ENCODE measurements at places on chromosomes 3 and 15.
A peak's percentile ranks its signal among the peaks of the same experiment; 100 is the strongest.

DNA sequence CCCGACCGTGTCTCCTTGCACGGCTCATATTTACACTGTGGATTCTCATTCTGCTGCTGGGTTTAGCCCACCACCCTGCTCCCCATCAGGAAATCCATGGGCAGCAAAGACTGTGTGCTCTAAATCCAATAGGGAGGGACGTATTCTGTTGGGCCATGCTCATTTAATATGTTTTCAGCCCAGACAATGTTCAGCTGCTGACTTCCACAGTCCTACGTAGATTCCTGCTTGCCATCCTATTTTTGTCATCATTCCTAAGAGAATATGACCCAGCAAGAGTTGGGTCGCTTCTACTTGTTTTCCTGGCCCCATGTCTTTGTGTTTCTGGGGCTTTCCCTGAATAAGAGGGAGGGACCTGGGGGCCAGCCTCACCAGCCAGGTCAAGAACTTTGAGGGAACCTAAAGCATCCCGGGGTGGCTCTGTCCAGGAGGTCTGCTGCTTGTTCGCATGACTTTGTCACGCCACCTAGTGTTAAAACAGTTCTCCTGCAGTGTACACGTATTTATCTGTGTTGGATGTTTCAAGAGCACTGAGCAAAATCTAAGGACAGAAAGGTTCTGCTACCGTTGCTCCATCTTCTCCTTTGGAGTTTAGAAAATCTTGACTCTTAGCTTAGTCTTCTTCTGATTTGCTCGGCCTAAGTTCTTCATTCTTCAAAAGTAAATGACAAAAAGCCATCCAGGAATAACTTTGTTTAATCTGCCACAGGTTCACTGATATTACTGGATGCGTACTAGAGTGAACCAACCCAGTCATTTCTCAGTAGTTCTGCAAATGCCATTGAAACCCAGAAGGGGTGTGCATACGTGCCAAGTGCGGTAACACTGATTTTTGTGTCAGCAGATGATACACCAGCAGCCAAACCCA lies 79.8 kb upstream of the NR2E3 start:
- DNase-seq = peak; percentile 72

DNA sequence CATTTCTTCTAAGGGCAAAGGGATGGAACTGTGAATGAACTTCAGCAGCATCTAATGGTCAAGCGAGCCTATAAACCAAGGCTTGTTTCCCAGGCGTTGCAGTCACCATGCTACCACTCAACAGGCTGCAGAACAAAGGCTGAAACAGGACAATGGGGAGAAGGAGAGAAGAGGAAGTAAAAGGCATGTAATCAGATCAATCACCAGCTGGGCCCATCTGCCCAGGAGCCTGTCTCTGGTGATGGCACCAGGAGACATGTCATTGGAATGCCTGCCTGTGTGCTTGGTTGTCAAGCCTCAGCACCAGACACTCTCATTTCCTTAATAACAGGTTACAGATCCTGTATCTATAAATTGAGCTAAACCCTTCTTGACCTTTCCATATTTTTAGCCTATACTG lies 81.7 kb upstream of the UMPS start:
- DNase-seq = no peak

DNA sequence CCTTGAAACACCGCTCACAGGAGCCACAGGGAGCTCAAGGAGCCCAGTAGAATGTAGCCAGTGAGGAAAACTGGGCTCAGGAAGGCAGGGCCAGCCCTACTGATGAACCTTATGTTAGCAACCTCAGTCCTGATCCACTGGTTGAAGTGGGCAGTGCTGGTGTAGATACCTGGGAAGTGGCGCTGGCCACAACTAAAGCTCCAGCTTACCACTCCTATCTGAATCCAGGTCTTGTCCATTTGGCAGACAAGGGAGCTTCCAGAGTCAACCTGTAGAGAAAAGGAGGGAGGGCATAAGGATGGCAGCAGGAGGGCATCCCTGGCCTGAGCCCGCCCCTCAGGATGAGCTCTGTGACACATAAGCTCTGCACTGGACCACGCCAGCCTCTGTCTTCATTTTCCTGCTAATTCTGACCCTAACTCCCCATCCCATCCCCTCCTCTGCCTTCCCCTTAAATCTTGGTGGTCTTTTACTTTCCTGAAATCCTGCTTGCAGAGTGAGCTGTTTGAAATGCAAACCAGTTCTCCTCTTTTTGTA lies 2.1 kb upstream of the PRSS50 start:
- no peak for DNase-seq

DNA sequence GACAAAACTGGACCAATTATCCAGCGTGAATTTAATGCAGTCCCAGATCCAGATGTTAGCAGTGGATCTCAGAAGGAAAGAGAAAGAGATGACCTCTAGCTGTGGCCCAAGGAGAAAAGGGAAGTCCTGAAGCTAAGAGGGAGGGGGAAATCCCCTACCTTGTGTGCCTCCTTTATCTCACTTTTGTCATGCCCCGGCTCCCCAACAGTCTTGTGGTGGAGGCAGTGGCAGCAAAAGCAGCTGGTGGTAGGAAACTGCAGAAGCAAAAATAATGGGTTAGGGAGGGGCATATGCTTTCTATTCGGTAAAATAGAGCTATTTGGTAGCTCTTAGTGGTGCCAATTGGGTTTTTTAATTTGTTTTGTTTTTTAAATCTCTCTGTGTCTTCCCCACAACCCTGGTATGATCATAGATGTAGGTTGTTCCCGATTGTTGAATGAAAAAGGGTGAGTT lies 56.5 kb downstream of the MCTP2 start:
- DNase-seq = peak; percentile 45

DNA sequence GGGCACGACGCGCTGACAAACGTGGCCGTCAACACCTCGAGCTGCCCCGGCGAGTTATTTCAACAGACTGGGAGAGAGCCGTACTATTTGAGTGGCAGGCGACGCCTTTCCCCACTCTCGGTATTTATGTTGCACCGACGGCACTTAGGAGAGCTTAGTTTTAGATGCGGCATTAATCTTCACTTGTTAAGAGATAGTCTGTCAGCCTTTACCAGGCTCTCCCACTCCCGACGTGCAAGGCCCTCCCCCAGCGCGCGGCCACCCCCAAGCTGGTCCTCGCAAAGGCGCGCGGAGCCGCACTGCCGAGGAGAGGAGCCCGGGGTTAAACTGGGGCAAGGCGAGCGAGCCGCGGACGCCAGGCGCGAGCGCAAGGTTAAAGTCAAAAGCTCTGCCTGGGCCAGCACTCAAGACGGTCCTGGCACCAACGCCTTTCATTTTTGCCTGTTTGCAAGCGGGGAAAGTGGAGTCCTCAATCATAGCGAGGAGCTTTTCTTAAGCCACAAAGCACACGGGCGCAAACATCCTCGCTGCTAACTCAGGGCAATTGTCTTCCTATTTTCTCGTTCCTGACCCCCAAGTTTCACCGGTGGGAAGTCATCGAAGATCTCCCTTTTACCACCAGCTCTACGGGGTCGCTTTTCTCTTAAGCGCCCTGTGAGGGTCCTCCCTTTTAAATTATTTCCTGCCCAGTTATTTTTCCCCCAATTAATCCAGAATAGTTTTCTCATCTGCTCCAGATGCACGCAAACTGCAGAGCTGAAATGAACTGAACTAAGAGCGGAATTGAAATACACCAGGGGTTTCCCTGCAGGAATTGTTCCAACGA lies 86.6 kb downstream of the NR2F2 start:
- DNase-seq = no peak

DNA sequence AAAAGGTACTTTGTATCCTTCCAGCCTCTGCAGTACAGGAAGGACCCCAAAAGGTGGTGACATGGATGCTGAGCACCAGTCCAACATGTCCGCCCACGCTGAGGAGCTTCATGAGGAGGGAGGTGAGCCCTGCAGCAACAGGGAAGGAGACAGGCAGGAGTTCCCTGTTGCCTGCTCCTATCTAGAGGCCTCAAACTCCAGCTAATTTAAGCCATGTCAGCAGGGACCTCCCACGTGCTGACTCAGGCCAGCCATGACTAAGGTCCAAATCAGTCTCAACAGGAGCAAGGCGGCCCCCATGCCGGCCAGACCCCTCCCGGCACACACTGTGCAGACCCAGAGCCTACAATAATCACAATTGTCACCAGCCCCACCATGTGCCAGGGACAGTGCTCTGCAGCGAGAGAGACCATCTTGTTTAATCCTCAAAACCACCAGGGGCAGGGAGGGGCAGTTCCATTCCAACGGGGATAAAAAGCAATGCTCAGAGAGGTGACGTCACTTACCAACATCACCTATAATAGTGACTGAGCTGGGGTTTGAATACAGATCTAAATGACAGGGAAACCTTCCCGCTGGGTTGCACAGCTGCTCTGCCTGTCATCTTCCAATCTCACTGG lies 54.5 kb upstream of the GATA2 start:
- no peak for DNase-seq

GRCh38 chr3:115146418-115147328 lies at the start of gene ZBTB20:
Gene ZBTB20, minus strand, starts transcription at chr3:115147288.
- DNase-seq = no peak

DNA sequence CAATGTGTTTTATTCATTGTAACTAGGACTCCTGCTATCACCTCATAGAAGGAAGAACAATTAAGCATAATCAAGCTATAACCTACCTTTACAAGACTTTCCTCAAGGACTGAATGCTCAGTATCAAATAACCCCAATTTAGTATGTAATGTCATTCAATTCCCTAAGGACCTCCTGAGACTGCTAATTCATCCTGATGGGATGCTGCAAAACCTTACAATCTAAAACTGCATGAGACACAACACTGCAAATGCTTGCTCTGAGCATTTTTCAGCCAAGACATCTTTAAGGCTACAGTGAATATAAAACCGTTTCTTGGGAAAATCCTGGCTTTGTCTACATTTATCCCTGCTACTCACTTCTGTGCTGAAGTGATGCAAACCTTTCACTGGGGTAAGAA lies 69.9 kb downstream of the RYK start:
- DNase-seq = no peak

GRCh38 chr3:50554553-50554952 lies 13.0 kb downstream of the C3orf18 start:
- no peak for DNase-seq

GRCh38 chr3:52399593-52399992 lies 45.3 kb downstream of the SEMA3G start:
- no peak for DNase-seq

GRCh38 chr3:189172668-189173419 lies 1.1 kb downstream of the TPRG1 start:
- no peak for DNase-seq

DNA sequence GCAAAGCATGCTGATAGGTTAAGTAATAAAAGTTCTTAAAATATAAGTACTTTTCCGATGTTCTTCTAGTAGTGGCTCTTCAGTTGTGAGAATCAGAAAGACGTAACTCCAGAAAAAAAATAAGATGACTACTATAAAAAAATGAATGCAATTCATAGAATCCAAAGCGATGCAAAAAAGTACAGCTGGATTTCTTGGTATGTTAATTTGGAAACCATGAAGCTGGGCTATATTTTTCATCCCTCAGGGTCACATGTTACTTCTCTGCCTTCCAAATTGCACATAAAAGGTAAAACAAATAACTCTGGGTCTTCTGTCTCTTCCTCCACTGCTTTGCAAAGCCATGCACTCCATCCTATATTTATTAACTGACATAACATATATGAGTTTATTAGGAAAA lies 843.9 kb upstream of the DPPA4 start:
- DNase-seq = no peak

DNA sequence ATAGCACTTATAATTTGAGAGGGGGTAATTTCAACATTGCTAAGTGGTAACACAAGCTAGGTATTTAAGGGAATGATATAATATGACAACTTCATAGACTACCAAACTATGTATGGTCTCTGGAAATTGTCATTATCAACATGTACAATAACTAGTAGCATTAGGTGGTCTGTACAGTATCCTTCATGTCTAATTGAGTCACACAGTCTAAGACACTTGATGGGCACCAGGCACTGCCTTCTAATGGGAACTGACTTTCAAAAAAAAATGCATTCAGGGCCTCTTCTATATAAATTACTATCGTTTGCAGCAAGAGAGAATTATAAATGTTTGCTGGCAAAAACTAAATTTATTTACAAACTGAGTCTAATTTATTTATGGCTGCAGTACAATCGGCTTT lies 271.8 kb downstream of the MECOM start:
- no peak for DNase-seq

- no peak for DNase-seq
These were observed 39.0 kb downstream of the MECOM start for GRCh38 chr3:169624533-169624972.

DNA sequence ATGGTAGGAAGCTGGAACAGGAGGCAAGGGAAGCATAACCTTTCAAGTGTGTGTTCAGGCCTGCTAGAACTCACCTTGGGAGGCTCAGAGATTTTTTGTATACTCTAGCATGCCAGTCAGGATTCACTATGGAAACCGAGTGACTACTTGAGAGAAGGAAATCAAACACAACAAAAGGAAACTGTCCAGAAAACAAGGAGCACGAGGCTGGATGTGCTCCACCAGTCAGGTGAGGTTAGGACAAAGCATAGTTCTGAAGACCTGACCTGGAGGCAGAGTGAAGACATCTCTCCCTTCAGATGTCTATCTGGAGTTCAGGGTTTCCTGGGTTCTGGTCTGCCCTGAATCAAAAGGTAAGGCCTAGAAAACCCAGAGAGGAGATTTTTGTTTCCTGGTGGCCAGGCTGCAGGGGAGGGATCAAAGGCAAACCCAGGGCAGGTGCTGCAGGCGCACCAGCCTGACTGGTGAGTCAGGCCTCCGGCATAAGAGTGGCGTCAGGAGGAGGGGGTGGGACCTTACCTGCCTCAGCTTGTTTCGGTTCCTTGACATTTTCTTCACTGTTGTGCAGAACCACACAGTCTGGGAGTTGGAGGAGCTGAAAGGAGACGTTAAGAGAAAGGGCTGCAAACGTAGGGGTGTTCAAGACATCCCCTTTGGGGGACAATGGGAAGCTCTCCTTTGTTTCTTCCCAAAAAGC lies 52.2 kb upstream of the OSBPL11 start:
- no peak for DNase-seq

- no peak for DNase-seq
These were observed 83.6 kb downstream of the CCR1 start for GRCh38 chr3:46124216-46125177.

- no peak for DNase-seq
These were observed 36.7 kb downstream of the PIK3CA start for GRCh38 chr3:179184826-179185225.

DNA sequence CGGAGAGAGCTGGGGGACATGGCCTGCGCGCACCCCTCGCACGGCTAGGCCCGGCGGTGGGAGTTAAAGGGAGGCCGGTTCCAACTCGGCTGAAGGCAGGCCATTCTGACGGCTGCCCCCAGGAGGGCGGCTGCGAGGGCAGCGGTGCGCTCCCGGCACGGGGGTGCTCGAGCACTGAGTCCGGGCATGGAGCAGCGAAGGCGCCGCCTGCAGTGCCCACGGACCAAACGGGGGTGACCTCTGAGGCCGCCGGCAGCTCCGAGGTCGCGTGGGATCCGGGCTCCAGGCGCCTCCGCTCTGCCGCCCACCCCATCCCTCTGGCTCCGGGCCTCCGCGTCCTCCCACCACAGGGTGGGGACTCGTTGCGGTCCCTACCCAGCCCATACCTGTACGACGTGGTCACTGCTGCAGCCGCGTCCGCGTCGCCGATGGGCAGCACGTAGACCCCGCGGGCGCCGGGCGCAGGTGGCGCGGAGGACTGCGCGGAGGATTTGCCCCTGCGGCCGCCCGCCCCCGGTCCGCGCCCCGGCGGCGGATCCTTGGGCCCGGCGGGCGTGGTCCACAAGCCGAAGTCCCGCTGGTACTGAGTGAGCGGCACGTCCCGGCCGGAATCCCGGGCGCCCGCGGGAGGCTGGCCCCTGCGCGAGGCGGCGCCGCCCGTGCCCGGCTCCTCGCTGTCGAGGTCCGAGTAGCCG lies 469 bp downstream of the MAP6D1 start:
- peak; percentile 64 for DNase-seq

Measured in GM13977 (cell line).